ENCODE measurements at places on chromosomes 7 and 10.

DNA sequence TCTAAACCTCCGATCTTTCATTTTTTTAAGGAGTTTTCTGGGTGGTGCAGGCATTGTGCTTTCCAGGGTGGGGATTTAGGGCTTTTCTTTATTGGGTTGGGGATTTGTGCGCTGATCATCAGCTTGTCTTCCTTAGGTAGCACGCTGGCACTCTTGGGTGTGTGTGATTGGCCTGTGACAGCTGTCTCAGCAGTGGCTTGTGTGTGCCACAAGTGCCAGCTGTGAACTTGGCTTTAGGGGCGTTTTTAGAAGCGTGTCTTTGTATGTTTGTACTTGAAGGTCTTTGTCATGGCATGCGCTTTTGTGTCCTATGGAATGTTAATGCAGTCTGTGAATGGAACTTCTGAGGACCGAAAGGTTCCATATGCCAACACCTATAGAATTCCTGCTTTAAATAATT is 788 bp downstream of the AKAP9 start:
- no peak for DNase-seq

DNA sequence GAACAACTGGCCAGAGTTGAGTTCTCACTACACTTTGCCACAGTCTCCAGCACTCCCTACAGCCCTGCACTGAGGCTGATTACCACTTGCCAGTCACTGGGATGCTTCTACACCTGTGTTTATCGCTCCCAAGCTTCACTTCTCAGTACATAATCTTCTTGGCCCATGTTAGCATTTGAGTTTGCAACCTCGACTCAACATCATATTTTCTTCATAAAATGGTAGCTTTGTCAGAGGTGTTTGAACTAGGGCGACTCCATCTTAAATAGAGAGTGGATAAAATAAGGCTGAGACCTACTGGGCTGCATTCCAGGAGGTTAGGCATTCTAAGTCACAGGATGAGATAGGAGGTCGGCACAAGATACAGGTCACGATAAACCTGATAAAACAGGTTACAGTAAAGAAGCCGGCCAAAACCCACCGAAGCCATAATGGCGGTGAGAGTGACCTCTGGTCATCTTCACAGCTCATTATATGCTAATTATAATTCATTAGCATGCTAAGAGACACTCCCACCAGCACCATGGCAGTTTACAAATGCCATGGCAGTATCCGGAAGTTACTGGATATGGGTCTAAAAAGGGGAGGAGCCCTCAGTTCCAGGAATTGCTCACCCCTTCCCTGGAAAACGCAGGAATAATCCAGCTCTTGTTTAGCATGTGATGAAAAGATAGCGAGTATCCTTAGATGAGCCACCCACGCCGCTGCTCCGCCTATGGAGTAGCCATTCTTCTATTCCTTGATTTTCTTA is 105.8 kb upstream of the KLF6 start:
- DNase-seq = no peak

GRCh38 chr7:35255443-35256255 is 1.7 kb upstream of the TBX20 start:
- no peak for DNase-seq

GRCh38 chr7:8125680-8126444 is 136.1 kb downstream of the ICA1 start:
- DNase-seq = no peak

DNA sequence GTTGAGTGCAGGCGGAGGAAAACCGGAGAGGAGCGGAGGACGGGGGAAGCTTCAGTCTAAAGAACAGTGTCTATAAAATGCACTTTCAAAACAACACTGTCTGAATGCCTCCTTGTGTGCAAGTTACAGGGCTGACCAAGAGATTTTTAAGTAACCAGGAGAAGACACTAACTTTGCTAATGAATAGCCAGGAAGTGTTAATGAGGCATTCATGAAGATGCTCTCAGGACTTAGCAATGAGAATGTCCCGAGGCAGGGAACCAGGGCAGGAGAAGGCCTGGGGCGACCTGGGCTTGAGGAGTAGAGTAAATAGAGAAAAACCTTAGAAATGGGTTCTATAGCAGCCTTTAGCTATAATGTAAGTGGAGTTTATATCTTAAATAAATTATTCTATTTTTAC is 312.1 kb downstream of the SKIDA1 start:
- DNase-seq = no peak

DNA sequence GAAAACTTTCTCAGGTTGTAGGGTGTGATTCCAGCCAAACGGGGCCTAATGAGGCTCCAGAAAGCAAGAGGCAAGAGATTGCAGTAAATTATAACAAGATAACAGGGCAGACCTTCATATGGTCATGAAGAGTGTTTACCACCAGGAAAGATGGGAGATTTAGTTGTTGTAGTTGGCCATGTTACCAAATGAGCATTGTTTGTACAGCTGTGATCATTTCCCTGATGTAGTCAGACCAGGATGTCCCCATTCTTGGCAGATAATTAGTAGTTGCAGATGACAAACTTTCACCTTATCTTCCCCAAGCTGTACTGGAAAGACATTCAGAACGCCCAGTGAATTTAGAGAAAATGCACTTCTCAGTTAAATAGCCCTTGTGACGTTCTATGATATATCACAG is 630.8 kb downstream of the ANKRD7 start:
- DNase-seq = no peak

DNA sequence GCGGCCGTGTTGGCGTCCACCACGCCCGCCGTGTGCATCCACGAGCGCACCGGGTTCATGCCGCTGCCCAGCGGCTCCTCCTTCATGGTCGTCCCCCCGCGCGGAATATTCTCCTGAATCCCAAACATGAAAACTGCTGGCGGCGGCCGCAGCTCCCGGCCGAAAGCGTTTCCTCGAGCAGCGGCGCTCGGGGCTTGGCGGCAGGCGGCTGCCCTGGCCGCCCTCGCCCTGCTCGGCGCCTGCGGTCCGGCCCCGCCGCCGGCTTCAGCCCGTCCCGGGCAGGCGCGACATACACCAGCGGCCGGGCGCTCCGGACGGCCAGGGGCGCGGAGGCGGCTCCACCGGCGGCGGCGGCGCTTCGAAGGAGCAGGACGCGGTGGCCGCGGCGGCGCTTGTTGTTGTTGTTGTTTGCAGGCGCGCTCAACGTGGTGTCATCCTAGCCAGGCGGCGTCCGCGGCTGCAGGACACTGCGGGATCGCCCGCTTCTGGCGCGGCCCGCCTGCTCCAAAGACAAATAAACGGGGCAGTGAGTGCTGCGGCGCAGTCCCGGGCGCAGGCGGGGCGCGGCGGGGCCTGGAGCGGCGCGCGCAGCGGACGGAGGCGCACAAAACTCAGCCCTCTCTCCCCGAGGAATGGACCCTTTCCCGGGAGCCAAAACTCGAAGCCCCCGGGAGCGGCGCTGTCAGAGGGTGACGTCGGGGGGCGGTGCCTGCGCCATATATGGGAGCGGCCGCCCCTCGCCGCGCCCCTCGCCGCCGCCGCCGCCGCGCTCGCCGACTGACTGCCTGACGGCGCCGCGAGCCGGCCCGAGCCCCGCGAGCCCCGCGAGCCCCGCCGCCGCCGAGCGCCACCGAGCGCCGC is at the start of gene EBF3:
Gene EBF3, minus strand, starts transcription at position 634 of the 861 bp plus-strand sequence. Its CDS starts 506 bp downstream, at position 128.
- DNase-seq = peak; percentile 54
